Left hindlimb (tissue), 1 donor: ENCODE measurements at places on chromosomes 7 and 10.

GRCh38 chr7:121105262-121105661 is 116.8 kb downstream of the CPED1 start:
- no peak for DNase-seq

GRCh38 chr7:5266191-5267028 is 16.3 kb upstream of the SLC29A4 start:
- no peak for DNase-seq

DNA sequence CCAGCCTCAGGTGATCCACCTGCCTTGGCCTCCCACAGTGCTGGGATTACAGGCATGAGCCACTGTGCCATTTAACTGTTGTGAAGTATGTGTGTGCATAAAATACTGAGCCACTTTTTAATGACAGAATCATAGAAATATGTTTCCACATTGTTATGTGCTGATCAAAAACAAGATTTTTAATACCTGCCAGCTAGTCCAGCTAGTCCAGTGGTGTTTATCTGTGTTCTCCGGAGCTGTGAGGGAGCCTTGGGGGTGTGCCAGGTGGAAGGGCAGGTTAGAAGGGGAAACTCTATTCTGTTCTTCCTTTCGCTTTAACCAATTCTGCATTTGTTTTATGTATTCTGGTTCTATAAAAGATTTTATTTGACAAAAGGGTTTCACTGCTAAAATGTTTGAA is 7.0 kb downstream of the FAM221A start:
- no peak for DNase-seq

DNA sequence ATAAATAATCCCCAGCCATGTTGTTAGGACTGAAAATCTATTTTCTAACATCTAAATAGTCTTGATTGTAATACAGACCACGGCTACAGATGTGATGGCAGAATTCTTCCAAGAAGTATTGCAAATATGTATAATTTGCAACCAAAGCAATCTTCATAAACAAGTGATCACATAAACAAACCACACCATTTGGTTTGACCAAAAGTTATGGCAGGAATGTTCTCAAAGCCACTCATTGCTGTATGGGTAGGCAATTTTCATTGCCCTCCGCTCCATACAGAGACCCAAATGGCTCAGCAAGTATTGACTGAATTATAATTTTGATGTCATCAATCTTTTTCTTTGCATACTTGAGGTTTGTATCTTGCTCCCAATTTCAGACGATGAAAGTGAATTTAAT is 19.0 kb upstream of the RHOBTB1 start:
- DNase-seq, result no peak

GRCh38 chr10:119539359-119539825 is 3.1 kb downstream of the RGS10 start:
- no peak for DNase-seq

DNA sequence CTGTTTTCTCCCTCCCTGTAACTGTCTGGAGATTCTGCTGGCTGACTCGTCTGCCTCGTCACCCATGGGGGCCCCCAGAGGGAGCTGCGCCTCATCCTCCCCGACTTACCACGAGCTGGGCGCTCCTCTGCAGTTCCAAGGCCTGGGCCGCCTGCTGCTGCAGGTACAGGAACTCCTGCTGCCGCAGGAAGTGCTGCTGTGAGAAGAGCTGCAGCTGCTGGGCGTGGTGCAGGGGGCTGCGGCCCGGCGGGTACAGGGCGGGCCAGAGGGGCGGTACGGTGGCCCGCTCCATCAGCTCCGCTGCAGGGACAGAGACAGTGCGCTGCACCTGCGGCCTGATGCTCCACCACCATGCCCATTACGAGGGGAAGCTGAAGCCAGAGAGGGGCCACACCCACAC is 47.7 kb downstream of the TNRC18 start:
- DNase-seq, result no peak

DNA sequence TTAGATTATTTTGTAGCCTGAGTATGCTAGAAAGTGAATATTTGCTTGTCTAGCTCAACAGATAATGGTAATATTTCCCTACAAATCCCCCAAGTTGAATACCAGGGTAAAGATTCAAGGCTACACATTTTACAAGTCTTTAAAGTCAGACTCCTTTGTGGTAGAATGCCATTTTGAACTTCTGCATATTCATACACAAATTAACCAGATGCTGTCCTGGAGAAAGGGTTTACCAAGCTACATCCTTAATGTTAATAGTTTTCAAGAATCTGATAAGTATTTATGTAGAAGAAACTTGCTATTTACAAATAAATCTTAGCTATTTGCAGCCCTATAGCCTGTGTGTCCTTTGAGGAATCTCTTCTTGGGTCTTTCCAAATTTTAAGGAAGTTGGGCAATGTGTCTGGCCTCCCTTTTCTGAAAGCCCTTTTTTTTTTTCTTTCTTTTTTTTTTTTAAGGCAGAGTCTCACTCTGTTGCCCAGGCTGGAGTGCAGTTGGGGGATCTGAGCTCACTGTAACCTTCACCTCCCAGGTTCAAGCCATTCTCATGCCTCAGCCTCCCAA is 82.6 kb downstream of the CPEB3 start:
- DNase-seq, result no peak
